ENCODE measurements at places on chromosomes 7 and 10. TPM values are rescaled to one million over a fixed set of nuclear protein-coding genes. Genes with fewer than 3 reads are reported as not detected.

GPER1 gene
- 2.8 TPM for total RNA-seq

GNGT1 gene
- not detected for total RNA-seq

TRA2A gene
- total RNA-seq, result 29.5 TPM

LRRN3 gene
- total RNA-seq, result 10.6 TPM

ELMO1 gene
- total RNA-seq, result 13.0 TPM

MEOX2 gene
- 11.2 TPM for total RNA-seq

SPACDR gene
- total RNA-seq, result 0.32 TPM

ANKRD7 gene
- total RNA-seq, result 0.59 TPM

VWA2 gene
- not detected for total RNA-seq

BAIAP2L1 gene
- 2.0 TPM for total RNA-seq

LRRC61 gene
- 3.7 TPM for total RNA-seq

VSTM4 gene
- 12.2 TPM for total RNA-seq

MRLN gene
- not detected for total RNA-seq

IMMP2L gene
- total RNA-seq, result 17.1 TPM

TRIM50 gene
- total RNA-seq, result 0.30 TPM

POLR2J2 gene
- 3.4 TPM for total RNA-seq

FAM20C gene
- 23.8 TPM for total RNA-seq

GPR15LG gene
- total RNA-seq, result not detected

NCF1 gene
- 3.9 TPM for total RNA-seq

AKR1C2 gene
- total RNA-seq, result 14.2 TPM

COA1 gene
- total RNA-seq, result 72.5 TPM

C10orf143 gene
- 1.3 TPM for total RNA-seq

PRDX3 gene
- total RNA-seq, result 288 TPM

MRPS17 gene
- total RNA-seq, result 23.2 TPM

AKR1C8 gene
- 0.25 TPM for total RNA-seq

GHRHR gene
- not detected for total RNA-seq

MSS51 gene
- total RNA-seq, result 2.9 TPM

ACBD5 gene
- total RNA-seq, result 87.7 TPM

IFIT2 gene
- total RNA-seq, result 7.0 TPM

GOLGA7B gene
- total RNA-seq, result not detected

EEPD1 gene
- 9.6 TPM for total RNA-seq

PAOX gene
- 2.8 TPM for total RNA-seq

CHST15 gene
- total RNA-seq, result 4.0 TPM

VTI1A gene
- 22.9 TPM for total RNA-seq

VSIR gene
- 127 TPM for total RNA-seq

FAM180A gene
- 11.4 TPM for total RNA-seq
